Occipital lobe (tissue), 3 donors: ENCODE measurements at places on chromosomes 11 and 22.

- DNase-seq = no peak
Observed at GRCh38 chr11:47243454-47243853, 5.2 kb downstream of the ACP2 start.

DNA sequence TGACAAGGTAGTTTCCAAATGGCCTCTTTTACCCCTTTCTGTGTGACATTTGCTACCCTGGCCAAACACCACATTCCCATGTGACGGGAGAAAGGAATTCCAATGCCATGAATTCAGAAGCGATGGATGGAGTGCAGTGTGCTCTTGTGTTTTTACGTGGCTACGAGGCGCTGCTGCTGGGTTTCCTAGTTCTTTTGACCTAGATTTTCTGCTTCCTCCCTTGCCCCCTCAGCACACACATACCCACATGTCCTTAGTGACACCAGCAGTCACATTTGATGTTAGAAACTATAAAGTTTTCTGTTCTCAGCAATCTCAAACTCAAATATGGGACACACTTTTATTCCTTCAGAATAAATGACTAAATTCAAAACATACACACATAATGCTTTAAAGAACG, 7.8 kb upstream of the TMA7B start:
- DNase-seq = no peak

GRCh38 chr22:24053481-24054226, 42.5 kb downstream of the CABIN1 start:
- no peak for DNase-seq

DNA sequence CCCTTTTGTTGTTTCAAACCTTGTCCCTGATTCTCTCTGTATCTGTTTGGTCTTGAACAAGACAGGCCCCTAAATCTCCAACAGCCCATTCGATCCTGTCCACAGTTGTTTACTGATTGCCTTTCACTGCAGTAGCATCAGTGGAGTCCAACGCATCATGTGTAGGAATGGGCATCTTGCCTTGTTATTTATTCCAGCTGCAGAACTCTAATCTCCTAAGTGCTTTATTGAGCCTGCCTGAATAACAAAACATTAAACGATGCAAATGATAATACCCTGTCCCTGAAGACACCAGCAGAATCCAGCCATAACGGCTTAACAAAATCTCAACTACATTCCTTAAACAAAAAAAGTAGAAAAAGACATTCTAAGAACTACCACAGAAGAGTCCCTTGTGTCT, 50.1 kb downstream of the SLC35F2 start:
- DNase-seq = no peak

DNA sequence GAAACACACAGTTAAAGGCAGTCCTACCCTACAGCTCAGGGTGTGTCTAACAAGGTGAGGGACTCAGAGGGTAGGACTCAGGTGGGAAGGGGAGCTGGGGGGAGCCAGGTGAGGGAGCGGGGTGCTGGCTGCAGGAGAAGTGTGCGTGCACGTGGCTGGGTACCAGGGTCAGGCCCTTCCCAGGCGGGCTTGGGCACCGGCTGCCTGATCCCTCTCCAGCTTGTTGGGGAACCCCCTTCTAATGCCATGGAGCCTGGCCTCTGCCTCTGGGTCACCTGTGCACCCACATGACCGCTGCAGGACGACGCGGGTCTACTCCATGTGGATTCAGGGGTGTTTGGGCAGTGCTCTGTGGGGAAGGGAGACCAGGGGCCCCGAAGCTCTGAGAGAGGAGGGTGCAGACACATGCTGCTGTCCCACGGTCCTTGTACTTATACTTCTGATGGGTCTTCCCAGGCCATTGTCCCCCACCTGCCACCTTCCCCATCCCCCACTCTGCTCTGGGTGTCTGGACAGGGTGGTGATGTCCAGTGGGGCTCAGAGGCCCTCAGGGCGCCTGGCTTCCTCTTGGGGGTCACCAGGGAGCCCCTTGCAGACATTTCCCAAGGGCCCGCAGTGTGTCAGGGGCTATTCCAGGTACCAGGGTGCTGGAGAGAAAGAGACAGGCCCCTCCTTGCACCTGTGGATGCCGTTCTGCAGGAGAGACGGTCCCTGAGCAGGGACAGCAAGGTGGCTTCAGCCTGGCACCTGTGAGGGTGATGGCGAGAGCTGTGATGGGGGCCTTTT, 10.4 kb upstream of the MRGPRD start:
- no peak for DNase-seq

- DNase-seq = no peak
Observed at GRCh38 chr11:66920978-66921784, 37.0 kb downstream of the PC start.

- no peak for DNase-seq
Observed at GRCh38 chr22:42322562-42322926, 52.1 kb upstream of the TCF20 start.

DNA sequence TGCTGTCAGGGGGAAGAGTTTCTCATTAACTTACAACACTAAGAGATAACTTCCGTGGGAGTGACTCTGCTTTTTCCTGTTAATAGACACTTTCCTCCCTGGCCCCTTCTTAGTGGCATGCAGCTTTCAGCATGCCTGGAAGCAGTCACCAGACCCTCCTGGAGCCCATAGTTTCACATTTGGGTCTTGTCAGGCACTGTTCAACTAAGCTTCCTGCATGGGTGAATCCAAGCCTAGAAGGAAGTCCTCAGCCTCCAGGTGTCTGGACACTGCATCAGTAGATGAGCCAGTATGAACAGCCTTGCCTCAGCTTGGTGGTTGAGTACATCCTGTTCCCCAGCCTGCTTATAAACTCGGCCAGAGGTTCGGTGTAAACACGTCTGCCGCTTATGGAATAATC, 68.1 kb downstream of the PPP6R3 start:
- DNase-seq = no peak

DNA sequence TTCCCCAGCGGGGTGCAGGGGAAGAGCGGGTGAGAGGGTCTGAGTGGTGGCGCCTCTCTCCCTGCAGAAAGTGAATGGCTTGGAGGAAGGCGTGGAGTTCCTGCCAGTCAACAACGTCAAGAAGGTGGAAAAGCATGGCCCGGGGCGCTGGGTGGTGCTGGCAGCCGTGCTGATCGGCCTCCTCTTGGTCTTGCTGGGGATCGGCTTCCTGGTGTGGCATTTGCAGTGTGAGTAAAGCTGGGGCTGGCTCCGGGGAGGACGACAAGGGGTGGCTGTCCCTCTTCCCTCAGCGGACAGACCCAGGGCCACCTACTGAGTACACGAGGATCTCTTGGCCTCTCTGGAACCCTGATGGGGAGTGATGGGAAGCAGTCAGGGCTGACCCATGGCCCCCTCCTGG, 28.5 kb downstream of the ST14 start:
- no peak for DNase-seq

DNA sequence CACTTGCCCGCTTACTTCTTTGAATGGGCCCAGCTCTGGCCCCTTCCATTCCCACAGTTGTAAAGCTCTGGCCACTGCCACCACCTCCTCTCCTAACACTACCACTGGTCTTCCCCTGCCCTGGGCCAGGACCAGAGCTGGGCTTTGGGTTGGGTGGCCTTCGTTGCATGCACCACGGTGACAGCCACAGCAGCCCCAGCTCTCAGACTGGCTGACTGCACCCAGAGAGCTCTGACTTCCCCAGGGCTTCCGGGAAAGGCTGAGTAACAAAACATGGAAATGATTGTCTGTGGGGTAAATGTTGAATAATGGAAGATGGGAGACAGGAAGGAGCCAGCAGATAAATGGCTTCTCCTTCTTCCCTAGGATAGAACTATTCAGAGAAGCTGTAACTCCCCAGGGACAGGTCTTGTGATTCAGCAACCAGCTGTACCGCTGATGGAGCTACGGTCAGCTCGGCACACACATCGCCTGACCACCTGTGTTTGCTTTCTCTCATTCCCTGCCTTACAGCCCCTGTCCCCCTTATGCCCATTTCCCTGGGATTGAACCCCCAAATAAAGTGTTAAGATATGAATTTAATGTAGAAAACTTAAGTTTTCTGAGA, 27.6 kb downstream of the SCN4B start:
- no peak for DNase-seq

- DNase-seq = peak; percentile 89
Observed at GRCh38 chr11:1559111-1559951, 12.7 kb downstream of the DUSP8 start.

DNA sequence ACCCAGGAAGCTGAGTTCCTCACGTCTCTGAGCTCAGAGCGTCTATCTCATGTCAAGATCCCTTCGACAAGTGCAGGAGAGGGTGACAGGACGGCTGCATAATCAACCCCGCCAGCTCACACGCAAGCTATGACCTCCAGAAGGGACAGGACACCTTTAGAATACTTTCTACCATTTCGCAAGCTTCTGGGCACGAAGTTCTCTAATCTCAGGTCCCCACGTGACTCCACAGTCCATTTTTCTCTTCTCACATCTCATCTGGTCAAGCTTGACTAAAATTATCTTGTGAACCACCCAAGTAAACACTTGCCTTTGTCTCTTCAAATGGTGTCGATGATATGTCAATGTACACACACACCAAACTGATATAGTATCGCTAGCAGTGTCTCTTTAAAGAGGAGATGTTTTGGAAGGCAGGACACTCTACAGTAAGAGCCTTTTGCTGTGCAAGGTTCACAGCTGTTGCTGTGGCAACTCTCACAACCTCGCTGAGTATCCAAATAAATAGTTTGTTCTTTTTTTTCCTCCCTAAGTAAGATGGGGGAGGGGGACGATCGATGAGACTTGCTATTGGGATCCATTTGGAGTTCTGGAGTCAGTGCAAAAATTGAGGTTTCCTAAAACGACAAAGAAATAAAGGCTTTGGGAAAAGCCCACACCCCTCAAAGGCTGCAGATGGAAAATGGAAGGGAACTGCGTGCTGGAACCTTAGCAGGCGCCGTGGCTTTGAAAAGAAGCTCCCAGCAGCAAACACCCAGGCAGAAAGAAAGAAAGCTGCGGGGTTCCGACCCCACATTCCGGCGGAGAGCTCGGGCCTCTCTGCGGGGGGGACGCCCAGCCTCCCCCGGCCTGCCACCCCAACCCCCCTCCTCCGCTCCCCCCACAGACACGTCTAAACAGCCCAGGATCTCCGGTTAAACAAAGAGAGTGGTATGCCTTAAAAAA, 215.4 kb upstream of the UBASH3B start:
- DNase-seq = no peak

DNA sequence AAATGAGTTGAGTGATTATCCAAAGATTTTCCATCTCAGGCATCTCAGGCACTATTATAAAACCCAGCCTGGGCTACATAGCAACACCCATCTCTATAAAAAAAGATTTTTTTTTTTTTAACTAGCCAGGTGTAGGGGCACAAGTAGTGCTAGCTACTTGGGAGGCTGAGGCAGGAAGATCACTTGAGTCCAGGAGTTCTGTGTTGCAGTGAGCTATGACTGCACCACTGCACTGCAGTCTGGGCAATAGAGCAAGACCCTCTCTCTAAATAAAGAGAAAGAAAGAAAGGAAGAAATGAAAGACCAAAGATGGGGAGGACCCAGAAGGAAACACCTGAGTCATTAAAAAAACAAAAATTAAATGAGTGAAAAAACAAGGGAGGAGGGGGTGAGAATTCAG, 14.1 kb downstream of the RSF1 start:
- no peak for DNase-seq

DNA sequence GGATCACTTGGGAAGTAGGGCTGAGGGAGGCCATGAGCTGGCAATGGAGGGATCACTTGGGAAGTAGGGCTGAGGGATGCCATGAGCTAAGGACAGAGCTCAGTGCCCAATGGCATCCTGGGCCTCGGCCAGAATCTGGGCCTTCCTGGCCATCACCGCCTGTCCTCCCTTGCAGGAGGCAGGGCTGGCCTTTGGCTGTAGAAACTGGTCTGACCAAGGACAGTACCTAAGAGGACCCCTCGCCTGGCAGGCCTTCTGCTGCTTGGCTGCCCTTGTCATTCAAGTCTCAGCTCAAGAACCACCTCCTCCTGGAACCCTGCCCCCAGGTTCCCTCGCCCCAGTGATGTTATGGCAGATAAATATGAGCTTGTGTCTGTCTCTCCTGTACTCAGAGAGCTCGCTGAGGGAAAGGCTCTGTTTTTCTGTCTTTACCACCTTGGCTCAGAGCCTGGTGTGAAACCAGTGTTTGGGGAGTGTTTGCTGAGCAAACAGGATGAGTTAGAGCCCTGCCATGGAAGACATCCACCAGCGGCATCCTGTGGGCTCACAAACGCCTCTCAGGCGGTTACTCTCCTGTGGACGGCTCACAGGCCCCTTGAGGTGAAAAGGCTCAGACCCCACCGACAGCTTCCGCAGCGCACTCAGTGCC, 19.3 kb upstream of the RASL10A start:
- peak; percentile 30 for DNase-seq
